Renal cortex interstitium (tissue), 15 donors: ENCODE measurements at places on chromosomes 2 and 18. TPM values are rescaled to one million over a fixed set of nuclear protein-coding genes. Genes with fewer than 3 reads are reported as not detected.

GPR39 gene
- 2.6 TPM for polyA plus RNA-seq

DNA sequence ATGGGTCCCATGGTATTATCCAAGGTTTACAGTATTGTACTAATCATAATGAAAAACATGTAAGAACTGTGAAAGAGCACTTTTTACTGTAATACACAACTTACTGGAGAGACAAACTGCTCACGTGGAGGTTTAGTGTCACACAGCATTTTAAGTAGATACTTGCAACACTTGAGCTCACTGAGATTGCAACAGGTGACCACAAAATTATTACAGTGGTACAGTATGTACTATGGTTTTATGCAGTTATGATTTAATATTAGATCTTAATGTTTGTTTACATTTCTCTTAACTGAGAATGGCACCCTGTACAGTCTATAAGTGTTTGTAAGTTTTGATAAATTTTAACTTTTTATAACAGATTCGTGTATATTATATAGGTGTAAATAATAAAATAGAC, 118.6 kb upstream of the SKOR2 start:
- DNase-seq, result no peak

DNA sequence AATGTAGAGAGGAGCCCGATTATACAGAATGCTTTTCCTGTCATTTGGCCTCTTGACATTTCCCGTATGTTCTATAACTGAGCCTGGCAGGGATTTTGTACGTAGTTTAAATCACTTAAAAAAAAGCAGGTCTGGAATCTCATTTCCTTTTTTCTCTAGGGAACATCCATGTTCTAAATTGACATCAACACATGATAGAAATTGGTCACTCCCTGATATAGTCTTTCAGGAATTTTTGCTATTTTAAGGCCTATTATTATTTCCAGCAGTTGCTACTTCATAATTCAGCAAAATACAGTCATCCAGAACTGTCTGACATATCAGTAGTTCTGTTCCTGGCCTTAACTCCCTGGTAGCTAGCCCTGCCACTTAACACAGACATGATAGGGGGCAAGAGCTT, 565.7 kb upstream of the ZEB2 start:
- DNase-seq, result no peak

DNA sequence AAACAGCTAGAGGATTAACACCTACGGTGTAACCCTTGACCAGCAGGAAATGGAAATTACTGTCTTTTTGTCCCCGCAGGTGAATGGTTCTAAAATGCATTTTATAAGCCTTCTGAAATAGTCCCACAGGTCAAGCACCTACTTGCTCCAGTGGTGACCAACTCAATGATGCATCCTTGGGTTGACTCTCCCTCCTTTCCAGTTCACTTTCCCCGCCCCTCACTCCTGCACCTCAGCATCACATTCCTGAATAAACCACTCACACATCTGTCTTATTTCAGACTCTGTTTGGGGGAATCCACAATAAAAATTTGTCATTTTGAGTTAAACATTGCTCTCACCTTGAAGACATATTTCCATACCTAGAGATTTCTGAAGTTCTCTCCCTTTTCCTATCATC, 446.0 kb upstream of the TNP1 start:
- no peak for DNase-seq

RAX gene
- polyA plus RNA-seq, result not detected
